NCI-H2029 (cell line): ENCODE measurements at places on chromosomes 7 and 10.

DNA sequence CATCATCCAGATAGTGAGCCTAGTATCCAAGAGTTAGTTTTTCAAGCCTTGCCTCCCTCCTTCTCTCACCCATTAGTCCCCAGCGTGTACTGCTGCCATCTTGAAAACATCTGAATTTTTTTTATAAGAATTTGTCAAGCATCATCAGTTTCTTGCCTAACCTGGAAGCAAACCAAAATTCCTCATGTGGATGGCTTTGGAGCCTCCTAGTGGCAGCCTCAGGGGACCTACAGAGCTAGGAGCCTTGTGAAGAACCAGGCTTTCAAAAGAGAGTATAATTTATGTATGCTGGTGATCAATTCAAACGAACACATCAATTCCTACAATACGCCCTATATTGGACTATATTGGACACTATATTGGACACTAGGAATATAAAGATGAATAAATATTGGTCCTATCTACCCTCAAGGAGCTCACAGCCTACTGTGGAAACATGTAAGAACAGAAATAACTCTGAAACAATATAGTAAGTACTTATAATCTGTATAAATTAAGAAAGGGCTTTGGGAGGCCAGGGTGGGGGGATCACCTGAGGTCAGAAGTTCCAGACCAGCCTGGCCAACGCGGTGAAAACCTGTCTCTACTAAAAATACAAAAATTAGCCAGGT lies 63.4 kb downstream of the HPSE2 start:
- no peak for DNase-seq

GRCh38 chr10:60384011-60384410 lies 5.7 kb downstream of the ANK3 start:
- no peak for DNase-seq

GRCh38 chr10:6204063-6204340 lies 1.3 kb downstream of the PFKFB3 start:
- DNase-seq: no peak

DNA sequence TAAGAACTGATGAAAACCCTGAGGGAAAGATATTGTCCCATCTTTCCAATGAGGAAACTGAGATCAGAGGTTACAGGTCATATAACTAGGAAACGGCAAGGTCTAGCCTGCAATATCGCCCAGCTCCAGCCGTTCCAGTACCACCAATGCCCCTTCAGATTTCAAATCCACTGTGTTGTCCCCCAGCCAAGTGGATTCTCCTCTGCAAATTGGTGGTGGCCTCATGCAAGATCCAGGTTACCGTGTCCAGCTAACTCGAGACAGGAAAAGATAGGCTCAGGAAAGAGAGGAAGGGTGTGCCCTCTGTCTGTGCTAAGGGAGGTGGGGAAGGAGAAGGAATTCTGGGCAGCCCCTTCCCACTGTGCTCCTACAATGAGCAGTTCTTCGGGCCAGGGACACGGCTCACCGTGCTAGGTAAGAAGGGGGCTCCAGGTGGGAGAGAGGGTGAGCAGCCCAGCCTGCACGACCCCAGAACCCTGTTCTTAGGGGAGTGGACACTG lies 25.3 kb downstream of the PRSS2 start:
- DNase-seq: no peak

DNA sequence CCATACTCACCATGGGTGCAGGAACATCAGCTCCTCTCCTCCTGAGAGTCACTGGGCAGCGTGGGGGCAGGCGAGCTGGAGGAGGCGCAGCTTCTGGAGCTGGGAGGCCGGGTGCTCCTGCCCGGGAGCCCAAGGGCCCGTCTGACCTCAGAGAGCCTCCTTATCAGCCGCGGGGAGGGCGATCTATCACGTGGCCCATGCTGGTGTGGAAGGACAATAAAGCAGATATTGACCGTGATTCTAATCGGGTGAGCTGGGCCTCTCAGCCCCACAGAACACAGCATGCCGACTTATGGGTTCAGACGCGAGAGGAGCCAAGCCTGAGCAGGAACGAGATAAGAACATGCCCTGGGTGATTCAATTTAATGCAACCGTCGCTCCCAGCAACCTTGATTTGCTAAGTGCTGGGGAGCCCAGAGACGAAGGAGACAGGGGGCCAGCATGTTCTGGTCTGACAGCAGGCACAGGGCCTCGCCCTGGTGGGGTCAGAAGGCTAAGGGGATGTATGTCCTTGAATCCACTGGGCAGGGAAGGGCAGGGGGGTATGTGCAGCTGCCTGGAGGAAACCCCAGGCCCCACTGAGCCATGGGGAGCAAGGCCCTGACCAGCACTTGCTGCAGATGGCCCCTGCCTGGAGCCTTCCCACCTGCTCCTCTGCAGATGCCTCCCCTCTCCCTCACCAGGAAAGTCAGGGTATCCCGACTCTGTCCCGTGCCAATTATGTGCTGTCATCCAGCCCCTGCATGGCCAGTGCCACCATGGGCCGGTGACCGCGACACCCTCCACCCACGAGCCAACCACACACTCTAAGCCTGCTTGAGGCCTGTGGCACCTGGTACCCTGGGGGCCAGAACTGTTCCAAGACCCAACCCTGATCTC lies 95.3 kb upstream of the RET start:
- no peak for DNase-seq

DNA sequence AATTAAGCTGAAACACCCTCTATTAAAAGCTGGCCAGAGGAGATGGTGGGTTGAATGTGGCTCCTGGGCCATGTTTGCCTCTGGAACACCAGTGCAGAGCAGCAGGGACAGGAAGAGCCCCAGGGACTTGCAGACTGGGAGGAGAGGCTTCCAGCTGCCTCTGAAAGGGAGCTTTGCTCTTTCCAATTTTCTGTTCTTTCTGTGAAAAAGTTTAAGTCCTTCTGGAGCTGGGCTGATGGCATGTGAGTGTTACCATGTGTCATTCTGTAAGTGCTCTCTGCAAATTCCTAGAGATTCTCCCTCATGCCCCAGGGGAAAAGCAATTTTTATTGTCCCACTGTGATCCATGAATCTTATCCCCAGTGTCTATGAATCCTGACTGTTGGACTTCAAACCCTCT lies 112.8 kb upstream of the LANCL2 start:
- DNase-seq: no peak

GRCh38 chr10:31929261-31930022 lies 811 bp upstream of the ARHGAP12 start:
- DNase-seq: no peak

GRCh38 chr7:102260856-102261255 lies 25.8 kb upstream of the SH2B2 start:
- DNase-seq: no peak

GRCh38 chr7:152202056-152202455 lies 176.6 kb downstream of the GALNT11 start:
- no peak for DNase-seq

GRCh38 chr7:114862406-114862805 lies 59.5 kb upstream of the MDFIC start:
- DNase-seq: no peak

DNA sequence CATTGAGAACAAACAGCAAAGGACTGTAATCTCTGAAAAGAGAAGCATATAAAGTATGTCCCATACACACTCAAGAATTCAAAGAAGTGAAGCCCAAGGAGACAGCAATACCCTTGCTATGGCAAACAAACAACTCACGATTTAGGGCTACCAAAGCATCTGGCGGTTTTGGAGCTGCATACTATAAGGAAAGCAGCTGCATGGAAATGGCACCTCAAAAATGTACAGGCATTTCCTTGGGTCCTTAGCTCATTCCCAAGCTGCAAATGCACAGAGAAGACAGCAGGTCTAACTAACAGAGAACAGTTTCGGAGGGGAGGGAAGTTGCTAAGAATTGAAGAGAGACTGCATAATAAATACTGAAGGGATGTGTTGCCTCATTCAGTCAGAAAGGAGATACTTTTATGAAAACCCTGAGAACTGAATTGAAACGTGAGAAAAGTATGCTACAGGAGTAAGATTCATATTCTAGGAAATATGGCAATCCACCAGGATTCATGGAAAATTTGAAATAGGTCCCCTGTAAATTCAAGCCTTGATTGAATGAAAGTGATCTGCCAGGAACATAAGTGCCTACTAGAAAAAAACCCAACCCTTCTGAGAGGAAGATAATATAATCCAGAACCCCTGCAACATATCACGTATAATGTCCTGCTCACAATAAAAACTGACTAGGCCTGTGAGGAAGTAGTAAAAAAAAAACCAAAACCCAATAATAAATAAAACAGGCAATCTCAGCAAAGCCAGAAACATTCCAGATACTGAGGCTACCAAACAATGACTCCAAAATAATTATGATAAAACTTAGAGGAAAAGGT lies 36.4 kb downstream of the CUBN start:
- no peak for DNase-seq

GRCh38 chr7:99459087-99459486 lies 6.9 kb downstream of the ATP5MF start:
- no peak for DNase-seq

- peak; percentile 16 for DNase-seq
Observed at GRCh38 chr10:114538181-114538906, 119.7 kb downstream of the ABLIM1 start.

DNA sequence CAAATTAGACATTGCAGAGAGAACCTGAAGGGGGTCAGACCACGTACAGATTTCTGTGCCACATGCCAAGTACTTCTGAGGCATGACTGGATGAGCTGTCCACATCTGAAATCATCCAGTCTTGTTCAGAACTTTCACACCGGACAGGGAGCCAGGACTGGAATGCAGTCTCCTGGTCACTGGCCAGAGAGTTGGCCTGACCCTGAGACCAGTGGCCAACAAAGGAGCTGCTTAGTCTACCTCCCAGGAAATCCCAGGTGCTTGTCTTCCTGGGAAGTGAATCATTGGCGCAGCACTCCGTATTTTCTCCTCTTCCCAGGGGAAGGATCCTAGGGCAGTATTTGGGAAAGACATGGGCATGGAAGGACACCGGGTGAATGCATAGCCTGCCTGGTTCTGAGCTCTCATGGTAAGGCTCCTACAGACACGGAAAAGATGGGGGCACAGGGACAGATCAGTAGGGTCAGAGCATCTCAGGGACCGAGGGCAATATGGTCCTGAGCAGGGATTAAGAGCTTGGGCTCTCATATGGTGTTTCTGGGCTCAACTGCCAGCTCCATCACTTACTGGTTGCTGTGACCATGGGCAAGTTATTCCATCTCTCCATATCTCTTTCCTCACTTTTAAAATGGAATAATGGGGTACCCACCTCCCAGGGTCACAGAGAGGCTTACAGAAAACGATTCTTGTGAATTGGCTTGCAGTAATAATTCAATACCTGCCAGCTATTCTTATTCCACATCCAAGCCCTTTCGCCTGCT lies 1.3 kb upstream of the SCD start:
- DNase-seq: no peak

GRCh38 chr7:84137812-84138211 lies 56.8 kb downstream of the SEMA3A start:
- no peak for DNase-seq

DNA sequence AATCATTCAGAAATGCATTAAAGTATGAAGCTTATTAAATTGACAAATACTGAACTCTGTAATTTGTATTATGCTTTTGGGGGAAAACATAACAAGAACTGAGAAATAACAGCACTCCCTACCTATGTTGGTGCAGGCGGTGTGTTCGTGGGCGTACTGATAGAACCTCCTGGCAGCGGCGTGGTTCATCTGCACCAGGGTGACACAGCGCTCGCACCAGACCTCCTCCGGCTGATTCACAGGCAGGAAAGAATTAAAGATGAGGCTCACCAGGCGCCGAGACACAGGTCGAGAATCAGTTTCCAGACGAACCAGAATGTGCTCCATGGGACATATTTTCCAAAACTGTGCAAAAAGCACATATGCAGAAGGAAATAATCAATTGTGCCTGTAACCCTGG lies 40.2 kb downstream of the NCAPG2 start:
- no peak for DNase-seq

DNA sequence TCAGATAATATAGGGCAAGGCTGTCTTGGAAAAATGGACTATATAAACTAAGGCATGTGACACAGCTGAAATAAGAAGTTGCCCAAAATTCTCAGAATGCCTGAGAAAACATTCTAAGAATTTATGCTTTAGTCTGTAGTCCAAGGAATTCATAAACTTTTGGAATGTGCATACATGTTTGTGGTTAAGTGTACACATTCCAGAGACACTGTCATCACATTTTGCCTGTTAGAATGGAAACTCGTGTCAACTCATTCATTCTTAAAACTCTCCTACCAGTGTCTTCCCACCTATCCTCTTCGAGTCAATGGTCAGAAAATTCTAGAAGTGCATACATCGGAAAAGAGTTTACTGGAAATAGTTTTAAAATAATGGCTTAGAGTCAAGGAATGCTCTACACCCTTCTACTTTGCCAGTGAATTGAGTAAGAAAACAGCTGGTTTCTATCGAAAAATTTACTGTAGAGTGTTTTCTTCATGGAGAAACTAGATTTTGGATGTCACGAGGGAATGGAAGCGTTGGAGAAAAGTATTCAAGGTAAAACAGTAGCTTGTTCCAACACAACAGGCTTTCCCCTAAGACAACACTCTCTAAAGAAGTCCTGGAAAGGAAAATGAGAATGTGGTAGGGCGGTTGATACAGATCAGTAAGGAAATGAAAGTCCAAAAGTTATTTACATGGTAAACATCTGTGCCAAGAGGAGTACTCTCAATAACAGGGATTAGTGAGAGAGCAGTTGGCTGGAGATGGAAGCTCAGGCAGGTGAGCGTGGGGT lies 1177.6 kb upstream of the C7orf33 start:
- peak; percentile 4 for DNase-seq

GRCh38 chr7:114107522-114107921 lies 188.7 kb upstream of the PPP1R3A start:
- DNase-seq: no peak

GRCh38 chr10:120282421-120282820 lies 174.6 kb upstream of the PLPP4 start:
- DNase-seq: no peak

GRCh38 chr10:110208614-110209453 lies 1.4 kb downstream of the MXI1 start:
- DNase-seq: no peak

- DNase-seq: no peak
Observed at GRCh38 chr7:381211-382042, 91.5 kb downstream of the FOXL3 start.

DNA sequence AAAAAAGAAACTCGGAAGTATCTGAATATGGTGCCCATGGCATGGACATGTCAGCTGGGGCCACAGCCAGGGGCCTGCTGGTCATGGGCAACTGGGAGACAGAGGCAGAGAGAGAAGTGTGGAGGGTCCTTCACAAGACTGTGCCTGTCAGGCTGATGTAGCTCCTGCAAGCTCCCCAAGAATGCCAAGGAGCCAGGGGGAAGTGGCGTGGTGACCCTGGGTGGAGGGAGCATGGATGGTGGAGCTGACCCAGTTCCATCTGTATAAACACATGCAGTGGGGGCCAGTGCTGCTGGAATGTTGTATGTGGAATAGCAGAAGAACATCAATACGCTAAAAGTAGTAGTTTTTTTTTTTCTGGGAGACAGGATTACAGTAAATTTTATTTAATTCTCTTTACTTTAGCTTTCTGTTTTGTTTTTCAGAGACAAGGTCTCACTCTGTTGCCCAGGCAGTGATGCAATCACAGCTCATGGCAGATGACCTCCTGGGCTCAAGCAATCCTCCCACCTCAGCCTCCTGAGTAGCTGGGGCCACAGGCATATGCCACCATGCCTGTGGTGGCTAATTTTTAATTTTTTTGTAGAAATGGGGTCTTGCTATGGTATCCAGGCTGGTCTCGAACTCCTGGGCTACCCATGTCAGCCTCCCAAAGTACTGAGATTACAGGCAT lies 10.5 kb upstream of the ZMIZ2 start:
- no peak for DNase-seq
